Fibroblast of skin of left quadriceps (primary cell): ENCODE measurements at places on chromosomes 1 and 21.
A peak's percentile ranks its signal among the peaks of the same experiment; 100 is the strongest.

GRCh38 chr1:189350983-189351616 lies 1126.6 kb downstream of the BRINP3 start:
- DNase-seq = no peak

DNA sequence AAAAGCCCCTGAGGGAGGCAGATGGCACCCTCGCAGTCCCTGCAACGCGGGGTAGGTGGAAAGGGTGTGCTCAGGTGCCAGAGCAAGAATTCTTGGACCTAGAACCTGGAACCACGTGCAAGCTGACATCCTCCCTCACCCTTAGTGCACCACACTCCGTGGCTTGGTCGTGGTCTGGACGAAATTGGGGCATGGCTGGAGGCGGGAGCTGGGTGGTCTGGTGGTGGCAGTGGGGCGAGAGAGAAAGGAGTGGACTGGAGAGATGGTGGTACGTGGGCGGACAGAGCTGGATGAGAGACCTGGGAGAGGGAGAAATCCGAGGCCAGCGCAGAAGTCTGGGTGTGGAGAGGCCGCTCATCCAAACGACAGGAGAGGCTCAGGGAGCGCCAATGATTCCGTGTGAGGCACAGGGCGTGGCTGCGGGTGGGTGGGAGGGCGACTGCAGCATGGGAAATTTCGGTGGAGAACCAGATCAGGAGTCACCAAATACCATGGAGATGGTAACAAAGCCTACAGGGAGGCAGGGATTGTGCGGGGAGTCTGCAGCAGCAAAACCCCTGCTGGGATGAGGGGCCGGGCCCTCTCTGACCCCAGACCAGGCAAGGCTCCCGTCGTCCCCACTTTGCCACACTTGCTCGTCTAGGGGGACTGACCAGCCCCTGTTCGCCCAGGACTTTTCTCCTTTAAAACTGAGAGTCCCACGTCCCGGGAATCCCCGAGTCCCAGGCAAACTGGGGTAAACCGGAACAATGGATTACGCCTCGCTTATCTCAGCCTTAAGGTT lies 31.9 kb downstream of the CDCP2 start:
- no peak for DNase-seq

GRCh38 chr21:25491267-25491666 lies 116.0 kb downstream of the MRPL39 start:
- DNase-seq = no peak

DNA sequence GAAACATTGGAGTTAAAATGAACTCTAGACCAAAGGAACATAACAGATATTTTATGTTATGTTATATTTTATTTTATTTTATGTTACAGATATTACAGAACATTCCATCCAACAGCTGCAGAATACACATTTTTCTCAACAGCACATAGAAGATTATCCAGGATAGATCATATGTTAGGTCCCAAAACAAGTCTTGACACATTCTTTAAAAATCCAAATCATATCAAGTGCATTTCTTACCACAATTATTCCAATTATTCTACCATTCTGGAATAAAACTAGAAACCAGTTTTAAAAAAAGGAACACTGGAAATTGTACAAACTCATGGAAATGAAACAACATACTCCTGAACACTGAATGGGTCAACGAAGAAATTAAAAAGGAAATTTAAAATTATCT lies 30.9 kb upstream of the PIGK start:
- DNase-seq = no peak

- DNase-seq = no peak
Observed at GRCh38 chr1:115013792-115014191, 15.8 kb upstream of the TSHB start.

- DNase-seq = no peak
Observed at GRCh38 chr1:90045853-90046563, 51.1 kb downstream of the ZNF326 start.

- DNase-seq = no peak
Observed at GRCh38 chr1:208309771-208310170, 65.6 kb upstream of the PLXNA2 start.

DNA sequence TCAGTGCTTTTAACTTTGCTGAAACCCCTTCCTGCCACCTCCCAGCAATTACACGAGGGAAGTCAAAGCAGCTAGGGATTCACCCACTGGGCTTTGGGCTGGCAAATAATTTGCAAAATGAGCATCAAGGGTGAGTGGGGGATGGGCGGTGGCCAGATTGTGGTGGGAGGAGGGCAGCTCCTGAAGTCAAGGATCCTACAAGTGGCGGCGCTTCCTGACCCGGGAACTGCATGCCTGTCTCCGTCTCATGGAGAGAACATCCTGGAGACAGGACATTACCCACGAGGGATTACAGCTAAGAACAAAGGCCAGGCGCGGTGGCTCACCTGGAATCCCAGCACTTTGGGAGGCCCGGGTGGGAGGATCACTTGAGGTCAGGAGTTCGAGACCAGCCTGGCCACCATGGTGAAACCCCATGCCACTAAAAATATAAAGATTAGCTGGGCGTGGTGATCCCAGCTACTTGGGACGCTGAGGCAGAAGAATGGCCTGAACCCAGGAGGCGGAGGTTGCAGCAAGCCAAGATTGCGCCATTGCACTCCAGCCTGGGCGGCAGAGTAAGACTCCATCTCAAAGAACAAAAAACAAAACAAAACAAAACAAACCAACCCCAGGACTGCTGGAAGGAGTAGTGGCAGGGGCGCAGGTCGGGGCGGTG lies 12.9 kb downstream of the TTC34 start:
- no peak for DNase-seq

- DNase-seq = no peak
Observed at GRCh38 chr1:99675994-99676393, 30.1 kb downstream of the PALMD start.

DNA sequence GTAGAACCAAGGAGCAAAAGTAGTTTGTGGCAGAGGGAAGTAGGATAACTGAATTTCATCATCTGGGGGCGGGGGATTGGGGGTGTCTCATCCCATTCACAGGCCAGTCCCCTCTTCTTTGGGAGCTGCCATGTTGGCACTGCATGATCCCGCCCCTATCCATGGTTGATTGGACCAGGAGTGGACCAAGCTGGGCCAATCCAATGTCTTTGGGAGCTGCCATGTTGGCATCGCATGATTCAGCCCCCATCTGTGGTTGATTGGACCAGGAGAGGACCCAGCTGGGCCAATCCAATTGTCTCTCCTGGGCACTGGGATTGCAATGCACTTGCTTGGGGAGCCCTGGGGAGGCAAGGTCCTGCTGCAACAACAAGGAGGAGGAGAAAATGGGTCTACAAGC lies 12.3 kb upstream of the ALPL start:
- no peak for DNase-seq

GRCh38 chr1:206703661-206704060 lies 19.0 kb downstream of the MAPKAPK2 start:
- DNase-seq = no peak

GRCh38 chr1:99173282-99173681 lies 91.0 kb upstream of the PLPPR4 start:
- no peak for DNase-seq

- no peak for DNase-seq
Observed at GRCh38 chr1:205939690-205940330, 3.4 kb downstream of the SLC26A9 start.

DNA sequence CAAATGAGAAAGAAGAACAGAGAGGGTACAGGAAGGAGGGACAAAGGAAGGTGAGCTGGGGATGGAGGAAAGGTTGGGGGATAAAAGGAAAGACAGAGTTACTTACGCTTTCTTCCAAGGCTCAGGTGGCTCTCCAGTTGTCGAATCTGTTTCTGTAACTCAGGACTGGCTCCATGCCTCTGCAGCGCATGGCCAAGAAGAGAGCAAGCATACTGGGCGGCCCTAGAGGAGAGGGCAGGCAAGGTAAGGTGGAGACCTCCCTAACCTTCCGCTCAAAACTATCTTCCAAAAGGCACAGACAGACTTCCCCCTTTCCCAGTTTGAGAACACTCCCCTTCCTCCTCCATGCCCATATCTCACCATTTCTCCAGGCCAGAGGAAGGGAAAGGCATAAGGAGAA lies 922 bp downstream of the PEX11B start:
- DNase-seq = no peak

DNA sequence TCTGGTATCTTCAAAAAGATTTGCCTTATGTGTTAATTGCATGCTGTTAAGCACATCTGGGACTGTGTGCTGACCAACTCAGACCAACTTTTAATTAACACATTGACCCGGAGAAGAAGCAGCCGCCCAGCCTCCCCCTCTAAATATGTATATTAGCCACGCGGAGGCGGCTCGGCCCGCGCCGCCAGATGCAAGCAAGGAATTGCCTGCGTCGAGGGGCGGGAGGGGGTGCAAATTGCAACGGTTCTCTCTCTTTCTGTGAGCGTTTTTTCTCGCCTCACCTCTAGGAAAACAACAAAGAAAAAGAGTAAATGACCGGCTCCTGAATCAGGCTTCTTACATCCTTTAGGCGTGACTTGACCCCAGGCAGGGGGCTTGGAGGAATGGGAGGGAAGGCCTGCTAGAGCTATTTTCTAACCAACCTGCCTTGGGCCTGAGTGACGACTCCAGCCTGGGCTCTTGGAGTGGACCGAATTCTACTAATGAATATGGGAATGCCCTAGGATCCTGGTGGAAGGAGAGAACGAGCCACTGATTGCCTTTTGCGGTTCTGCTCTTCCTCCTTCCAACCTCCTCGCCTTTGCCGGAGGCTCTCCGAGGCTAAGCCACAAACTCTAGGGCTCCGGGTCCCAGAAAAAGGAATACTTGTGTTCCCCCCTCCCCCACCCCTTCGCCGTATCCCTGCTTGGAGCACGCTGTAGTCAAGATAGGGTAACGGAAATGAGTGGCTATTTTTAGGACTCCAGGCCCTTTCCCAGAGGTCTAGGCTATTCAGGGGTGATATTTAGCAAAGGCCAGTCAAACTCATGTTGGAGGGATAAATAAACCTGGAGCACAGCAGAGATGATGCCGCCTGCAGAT lies 417.0 kb upstream of the ESRRG start:
- DNase-seq = no peak

GRCh38 chr1:91308544-91308943 lies 96.1 kb downstream of the HFM1 start:
- no peak for DNase-seq

DNA sequence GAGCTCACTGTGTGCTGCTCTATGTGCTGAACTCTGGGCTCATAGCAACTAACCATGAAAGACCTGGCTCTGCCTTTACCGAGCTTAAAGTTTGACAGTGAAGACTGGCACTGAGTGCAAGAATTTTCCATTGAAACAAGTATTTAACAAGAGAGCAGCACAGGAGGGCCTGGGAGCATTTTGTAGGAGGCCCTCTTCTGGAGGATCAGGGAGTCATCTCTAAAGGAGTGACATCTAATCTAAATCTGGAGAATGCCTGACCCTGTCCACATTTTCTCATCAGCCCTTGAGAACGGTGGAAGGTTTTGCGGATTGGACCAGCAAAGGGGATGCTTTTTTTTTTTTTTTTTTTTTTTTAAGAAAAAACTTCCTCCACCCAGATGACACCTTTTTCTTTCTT lies 150.8 kb downstream of the ROR1 start:
- no peak for DNase-seq

DNA sequence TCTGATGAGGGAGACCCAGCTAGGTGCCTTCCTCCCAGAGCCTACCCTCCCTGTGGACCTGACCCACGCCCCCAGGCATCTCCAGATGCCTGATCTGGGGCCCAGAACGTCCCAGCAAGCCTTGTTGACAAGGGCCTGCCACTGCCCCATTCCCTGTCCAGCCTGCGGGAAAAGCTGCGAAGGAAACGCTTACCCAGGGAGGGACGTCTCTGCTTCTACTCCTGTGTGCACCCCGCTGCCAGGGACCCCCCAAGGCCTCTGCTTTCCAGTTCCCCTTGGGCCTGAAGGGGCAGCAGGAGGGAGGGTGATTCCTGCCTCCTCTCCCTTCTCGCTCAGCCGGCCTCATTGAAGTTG lies 11.6 kb upstream of the CLSTN1 start:
- no peak for DNase-seq

DNA sequence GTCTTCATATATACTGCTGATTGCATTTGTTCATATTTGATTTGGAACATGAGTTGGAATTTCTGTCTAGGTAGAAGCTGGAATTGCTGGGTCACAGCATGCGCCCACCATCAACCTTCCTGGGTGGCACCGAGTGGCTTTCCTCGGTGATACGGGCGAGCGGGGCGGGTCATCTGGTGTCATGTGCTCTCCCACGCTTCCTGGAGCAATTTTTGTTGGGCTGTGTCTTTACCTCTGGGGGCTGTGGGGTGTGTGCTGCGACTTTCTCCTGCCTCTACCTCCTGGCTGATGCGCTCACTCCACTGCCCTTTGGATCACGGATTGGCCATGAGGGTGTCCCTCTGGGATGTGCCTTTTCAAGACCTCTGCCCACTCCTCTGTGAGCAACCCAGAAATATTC lies 108.7 kb upstream of the COL6A1 start:
- no peak for DNase-seq

- no peak for DNase-seq
Observed at GRCh38 chr1:156640842-156641706, 843 bp upstream of the BCAN start.

GRCh38 chr1:109201123-109201703 lies 12.5 kb upstream of the SARS1 start:
- DNase-seq = peak; percentile 62

DNA sequence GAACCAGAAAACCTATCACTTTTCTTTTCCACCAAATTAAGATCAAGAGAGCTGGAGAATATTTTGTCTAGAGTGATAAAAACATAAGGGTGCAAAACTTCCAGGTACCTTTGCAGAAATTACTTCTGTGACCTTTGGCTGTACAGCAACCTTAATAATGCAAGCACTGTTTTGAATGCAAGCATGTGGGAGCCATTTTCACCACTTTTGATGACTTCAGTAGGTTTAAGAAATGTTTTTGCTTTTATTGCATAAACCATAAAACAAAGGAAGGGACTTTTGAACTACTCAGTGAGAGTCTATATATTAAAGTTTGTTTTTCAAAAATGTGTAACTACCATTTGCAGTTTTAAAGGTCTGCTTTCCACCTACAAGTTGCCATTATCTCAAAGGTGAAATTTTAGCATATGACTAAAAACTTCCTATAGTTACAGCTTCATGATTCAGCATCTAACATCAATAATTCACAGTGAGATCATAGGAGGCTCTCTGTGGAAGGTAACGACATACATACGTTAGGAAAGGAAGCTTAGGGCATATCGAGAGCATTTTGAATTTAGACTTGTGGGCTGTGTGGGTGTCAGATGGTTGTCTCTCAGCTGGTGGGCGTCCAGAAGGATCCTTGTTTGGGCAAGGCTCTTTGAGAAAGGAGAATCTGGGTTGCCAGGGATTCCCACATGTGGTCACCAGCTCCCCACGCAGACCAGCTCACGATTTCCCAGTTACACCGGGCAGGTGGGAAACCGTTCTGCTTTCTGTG lies 1.1 kb upstream of the GADD45A start:
- no peak for DNase-seq
